T-helper 17 cell (primary cell): ENCODE measurements at places on chromosomes 2 and 18. TPM values are rescaled to one million over a fixed set of nuclear protein-coding genes. Genes with fewer than 3 reads are reported as not detected.
A peak's percentile ranks its signal among the peaks of the same experiment; 100 is the strongest.

Gene ACOXL
- total RNA-seq, result not detected

Gene DSG3
- total RNA-seq, result not detected

Gene CYP26B1
- not detected for total RNA-seq

Gene STPG4
- 0.21 TPM for total RNA-seq

DNA sequence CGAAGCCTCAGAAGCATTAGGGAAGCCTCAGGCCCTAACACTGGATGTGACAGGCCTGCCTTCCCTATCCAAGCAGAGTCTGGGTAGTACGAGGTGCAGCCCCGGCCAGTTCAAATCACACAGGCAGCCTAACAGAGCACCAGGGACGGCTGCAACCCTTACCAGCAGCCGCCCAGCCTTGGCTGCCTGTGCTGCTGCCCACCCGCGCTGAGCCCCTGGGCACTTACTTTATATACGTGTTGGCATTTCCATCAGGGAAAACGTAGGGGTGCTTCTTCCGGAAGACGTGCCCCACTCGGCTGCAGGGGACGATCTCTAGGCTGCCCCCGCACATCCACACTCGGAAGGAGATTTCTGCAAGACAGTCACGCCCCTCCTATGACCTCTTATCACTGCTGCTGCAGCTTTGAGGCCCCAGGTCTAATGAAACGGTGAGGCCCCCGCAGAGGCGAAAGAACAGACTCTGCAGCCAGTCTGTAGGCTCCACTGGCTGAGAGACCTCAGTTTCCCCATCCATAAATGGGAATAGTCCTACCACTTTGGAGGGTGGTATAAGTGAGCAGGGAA is 124.7 kb upstream of the CAPN13 start:
- no peaks in the 10 kb centered on the region for H3K36me3 ChIP-seq
- no peak overlapping the region for H3K4me3 ChIP-seq
- H3K4me1 ChIP-seq, result no peaks in the 10 kb centered on the region
- H3K27me3 ChIP-seq, result peaks cover 8% of the 10 kb centered on the region

DNA sequence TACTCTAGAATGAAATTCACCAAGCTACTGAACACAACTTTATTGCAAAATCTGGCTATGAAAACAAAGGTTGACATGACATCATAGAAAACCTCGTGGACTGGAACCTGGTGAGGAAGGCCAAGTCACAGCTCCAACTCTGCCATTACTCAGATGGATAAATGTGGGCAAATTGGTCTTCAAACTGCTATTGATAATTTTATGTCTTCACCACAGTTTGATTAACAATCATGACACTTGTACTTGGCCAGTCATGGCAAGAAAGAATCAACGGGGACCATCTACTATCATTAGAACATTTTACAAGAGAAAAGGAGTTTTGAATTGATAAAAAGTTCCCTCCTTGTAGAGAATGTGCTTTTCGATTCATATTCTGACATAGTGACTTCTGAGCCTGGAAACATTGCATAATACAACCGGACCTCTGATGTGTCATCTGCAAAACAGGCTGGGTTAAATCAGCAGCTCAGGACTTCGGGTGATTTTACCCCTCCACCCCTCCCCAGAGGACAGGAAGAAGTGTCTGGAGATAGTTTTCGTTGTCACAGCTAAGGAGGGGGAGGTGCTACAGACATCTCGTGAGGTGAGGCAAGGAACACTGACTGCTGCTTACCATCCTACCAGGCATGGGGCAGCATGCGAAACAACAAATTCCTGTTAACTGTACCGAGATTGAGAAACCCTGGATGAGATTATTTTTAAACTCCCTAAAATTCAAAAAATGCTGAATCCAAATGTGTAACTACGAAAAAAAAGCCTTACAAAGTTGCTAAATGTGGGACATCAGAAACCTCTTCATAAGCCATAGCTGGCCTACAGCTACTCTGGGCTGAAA is 8.4 kb downstream of the L3MBTL4 start:
- DNase-seq, result no peak
- H3K4me3 ChIP-seq, result no peak overlapping the region
- H3K27me3 ChIP-seq, result no peaks in the 10 kb centered on the region
- no peaks in the 10 kb centered on the region for H3K4me1 ChIP-seq

DNA sequence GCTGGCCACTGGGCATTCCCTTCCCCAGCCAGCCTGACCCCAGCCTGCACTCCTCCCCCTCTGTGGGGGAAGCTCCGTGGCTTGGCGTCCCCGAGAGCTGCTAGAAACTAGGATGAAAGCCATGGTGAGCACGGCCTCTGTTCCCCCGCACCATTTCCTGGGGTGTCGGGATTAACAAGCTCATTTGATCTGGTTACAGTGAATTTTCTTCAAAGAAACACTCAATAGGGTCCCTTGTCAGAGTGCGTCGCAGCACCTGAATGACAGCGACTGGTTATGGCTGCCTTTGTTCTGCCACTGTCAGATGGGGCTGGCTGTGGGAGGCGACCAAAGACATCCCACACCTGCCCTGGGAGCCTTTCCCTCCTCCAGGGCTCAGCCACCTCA is 7.7 kb upstream of the ALPI start:
- peaks cover 5% of the 10 kb centered on the region for H3K27me3 ChIP-seq
- no peaks in the 10 kb centered on the region for H3K36me3 ChIP-seq
- no peaks in the 10 kb centered on the region for H3K4me1 ChIP-seq
- H3K4me3 ChIP-seq, result no peak overlapping the region
- no peak for DNase-seq
- no peak overlapping the region for H3K27ac ChIP-seq

DNA sequence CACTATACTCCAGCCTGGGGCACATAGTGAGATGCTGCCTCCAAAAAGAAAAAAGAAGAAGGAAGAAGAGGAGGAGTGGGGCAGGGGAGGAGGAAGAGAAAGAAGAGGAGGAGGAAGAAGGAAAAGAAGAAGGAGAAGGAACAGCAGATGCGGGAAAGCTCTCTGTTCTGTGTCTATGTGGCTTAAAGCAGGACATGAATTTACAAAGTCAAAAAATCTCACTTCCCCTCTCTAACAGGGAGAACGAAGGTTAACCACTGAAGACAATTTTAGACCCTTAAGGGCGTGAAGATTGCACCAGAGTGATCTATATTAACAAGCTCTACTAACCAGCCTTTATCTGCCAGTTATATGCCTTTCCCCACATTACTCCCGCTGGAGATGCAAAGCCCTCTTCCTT is 258.9 kb downstream of the METTL4 start:
- DNase-seq, result no peak
- H3K4me1 ChIP-seq, result peaks cover 5% of the 10 kb centered on the region
- H3K27me3 ChIP-seq, result peaks cover 76% of the 10 kb centered on the region
- no peaks in the 10 kb centered on the region for H3K36me3 ChIP-seq
- no peak overlapping the region for H3K4me3 ChIP-seq
- H3K27ac ChIP-seq, result no peak overlapping the region

DNA sequence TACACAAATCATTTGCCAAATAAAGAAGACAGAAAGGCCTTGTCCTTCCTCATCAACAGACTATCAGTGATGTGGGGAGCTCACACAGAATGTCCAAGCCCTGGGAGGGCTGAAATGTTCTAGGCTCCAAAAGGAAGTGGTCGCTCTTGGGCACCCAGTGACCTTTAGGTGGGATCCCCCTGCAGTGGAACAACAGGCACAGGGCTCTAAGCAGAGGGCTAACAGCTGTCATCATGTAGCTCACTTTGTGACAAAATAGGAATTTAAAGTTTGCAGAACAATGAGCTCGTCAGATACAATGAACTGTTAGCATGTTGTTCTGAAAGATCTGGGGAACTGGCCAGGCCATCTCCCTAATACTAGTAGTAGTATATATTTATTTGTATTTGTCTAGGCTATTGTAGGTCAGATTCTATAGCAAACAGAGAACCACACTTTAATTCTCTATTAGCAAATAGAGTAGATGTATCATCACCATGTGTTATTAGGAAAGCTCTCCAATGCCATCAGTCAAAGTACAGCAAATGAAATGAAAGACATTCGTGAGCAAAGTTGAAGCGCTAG is 151.5 kb upstream of the MAP3K20 start:
- H3K4me1 ChIP-seq, result peaks cover 2% of the 10 kb centered on the region
- H3K27me3 ChIP-seq, result peaks cover 43% of the 10 kb centered on the region
- H3K36me3 ChIP-seq, result peaks cover 2% of the 10 kb centered on the region
- no peak overlapping the region for H3K4me3 ChIP-seq

DNA sequence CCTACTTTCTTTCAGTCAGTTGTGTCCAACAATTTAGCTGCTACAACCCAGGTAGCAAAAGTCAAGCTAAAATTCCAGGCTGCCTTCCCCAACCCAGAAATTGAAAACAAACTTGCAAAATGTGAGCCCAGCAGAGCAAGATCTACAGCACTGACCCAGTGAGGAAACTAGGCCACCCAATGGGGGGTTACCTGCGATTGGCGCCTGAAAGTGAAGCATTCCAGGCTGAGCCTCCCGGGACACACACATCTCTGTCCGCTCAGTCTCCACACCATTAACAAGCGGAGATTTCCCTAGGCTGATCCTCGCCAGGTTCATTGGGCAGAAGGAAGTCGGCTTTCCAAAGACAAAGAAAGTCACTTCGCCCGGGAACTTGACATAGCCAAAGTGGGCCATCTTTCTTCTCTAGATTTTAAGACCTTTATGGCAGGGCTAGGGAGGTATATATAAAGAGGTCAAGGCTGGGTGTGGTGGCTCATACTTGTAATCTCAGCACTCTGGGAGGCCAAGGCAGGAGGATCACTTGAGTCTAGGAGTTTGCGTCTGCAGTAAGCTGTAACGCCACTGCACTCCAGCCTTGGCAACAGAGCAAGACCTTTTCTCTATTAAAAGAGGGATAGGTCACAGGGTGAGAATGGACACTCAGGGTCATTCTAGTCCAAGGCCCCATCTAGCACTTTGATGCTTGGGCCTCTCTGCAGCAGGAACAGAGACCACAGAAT is 53.6 kb downstream of the TTC32 start:
- H3K27ac ChIP-seq, result no peak overlapping the region
- no peak for DNase-seq
- no peaks in the 10 kb centered on the region for H3K36me3 ChIP-seq
- peaks cover 32% of the 10 kb centered on the region for H3K27me3 ChIP-seq

DNA sequence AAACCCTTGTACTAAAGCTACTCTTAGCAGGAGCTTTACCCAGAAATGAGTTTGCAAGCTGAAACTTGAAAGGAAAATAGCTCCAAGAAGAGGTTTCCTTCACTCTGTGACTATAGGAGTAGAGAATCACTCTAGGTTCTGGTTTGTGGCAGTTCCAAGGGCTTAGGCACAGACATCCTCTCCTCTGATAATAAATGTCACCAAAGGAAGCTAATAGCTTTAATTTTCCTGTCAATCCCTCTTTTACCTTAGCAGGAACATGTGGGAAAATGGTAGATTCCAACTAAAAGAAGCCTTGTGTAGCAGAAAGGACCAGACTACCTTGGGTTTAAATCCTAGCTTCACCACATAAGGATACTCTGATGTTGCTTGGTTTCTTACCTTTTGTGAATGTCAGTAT is 104.0 kb downstream of the FSHR start:
- no peak for DNase-seq
- no peaks in the 10 kb centered on the region for H3K4me1 ChIP-seq
- no peak overlapping the region for H3K27ac ChIP-seq
- H3K36me3 ChIP-seq, result no peaks in the 10 kb centered on the region
- no peak overlapping the region for H3K4me3 ChIP-seq

DNA sequence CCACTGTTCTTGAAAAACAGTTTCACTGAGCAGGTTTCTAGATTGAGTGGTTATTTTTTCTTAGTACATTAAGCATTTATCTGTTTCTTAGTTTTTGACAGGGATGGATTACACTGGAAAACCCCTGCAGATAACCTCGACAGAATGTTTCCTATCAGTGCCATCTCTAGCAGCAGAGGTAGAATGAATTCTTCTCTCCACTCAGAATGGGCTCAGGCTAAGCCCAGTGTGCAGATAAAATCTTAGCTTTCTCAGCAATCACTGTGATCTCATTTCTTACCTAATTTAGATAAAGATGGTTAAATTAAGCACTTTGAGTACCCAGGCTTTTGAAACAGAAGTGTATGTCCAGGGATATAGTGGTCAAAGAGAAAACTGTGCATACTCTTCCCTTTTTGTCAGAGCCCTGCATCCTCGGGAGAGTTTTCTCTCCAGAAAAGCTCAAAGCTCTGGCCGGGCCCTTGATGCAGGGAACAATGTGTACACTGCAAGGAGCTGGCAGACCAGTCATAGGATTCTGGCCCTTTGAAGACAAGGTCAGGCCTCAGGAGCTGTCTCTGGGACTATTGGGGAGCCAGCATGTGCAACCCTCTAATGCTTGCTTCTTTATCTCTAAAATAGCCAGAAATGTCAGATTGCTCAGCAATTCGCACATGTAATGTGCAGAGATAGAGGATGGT is 10.6 kb upstream of the AKAIN1 start:
- peaks cover 16% of the 10 kb centered on the region for H3K27me3 ChIP-seq
- H3K36me3 ChIP-seq, result no peaks in the 10 kb centered on the region
- DNase-seq, result no peak
- H3K27ac ChIP-seq, result no peak overlapping the region
- H3K4me1 ChIP-seq, result no peaks in the 10 kb centered on the region

- peaks cover 4% of the 10 kb centered on the region for H3K27me3 ChIP-seq
- no peaks in the 10 kb centered on the region for H3K4me1 ChIP-seq
- no peak for DNase-seq
- H3K27ac ChIP-seq, result no peak overlapping the region
Measured at GRCh38 chr2:138853761-138854160, 73.6 kb upstream of the NXPH2 start.

DNA sequence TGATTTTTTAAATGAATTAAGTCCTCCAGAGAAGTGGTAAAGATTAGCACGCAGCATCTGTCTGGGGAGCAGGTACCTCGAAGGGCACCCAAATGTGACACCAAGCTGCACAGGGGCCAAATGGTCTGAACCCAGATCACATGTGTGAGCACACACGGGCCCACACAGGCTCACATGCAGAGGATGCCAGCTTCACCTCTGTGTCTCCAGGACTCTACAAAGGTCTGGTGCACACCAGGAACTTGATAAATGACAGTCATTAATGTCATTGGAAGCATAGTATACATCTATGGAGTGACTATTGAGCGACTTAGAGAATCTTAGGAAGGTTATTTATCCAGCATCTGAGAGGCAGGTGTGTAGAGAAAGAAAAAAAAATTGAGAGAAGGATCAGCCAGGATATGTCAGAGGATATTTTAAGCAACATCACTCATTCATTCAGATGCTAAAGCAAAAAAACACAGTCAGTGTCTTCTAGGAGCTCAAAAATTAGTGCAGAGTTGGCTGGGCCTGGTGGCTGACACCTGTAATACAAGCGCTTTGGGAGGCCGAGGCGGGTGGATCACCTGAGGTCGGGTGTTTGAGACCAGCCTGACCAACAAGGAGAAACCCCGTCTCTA is 23.2 kb downstream of the GYPC start:
- no peak for DNase-seq
- H3K4me1 ChIP-seq, result peaks cover 32% of the 10 kb centered on the region
- H3K36me3 ChIP-seq, result peaks cover 17% of the 10 kb centered on the region
- no peak overlapping the region for H3K27ac ChIP-seq

GRCh38 chr2:71662665-71663394 is 209.5 kb downstream of the DYSF start:
- H3K4me1 ChIP-seq, result no peaks in the 10 kb centered on the region
- no peak overlapping the region for H3K27ac ChIP-seq
- H3K27me3 ChIP-seq, result peaks cover 5% of the 10 kb centered on the region
- no peak for DNase-seq
- H3K4me3 ChIP-seq, result no peak overlapping the region

- H3K4me1 ChIP-seq, result peaks cover 71% of the 10 kb centered on the region
- peak overlapping the region; percentile 82 for H3K4me3 ChIP-seq
- no peaks in the 10 kb centered on the region for H3K27me3 ChIP-seq
- no peak for DNase-seq
- peaks cover 7% of the 10 kb centered on the region for H3K36me3 ChIP-seq
Measured at GRCh38 chr2:233084488-233084887, 24.3 kb downstream of the INPP5D start.

- no peak overlapping the region for H3K27ac ChIP-seq
- H3K4me3 ChIP-seq, result no peak overlapping the region
- H3K4me1 ChIP-seq, result no peaks in the 10 kb centered on the region
- H3K27me3 ChIP-seq, result peaks cover 4% of the 10 kb centered on the region
- no peak for DNase-seq
- peaks cover 2% of the 10 kb centered on the region for H3K36me3 ChIP-seq
Measured at GRCh38 chr2:161486111-161486510, 70.0 kb downstream of the TBR1 start.
